ENCODE measurements at places on chromosomes 2 and 18. TPM values are rescaled to one million over a fixed set of nuclear protein-coding genes. Genes with fewer than 3 reads are reported as not detected.

The FBXO48 gene
- polyA plus RNA-seq: 0.78 TPM

The ONECUT2 gene
- polyA plus RNA-seq: 0.01 TPM

The AQP12A gene
- polyA plus RNA-seq: not detected

The DSG1 gene
- polyA plus RNA-seq: 0.07 TPM

The UGT1A4 gene
- not detected for polyA plus RNA-seq

The FAM110C gene
- polyA plus RNA-seq: 18.5 TPM

The CCDC141 gene
- polyA plus RNA-seq: 0.01 TPM

The LAMA1 gene
- polyA plus RNA-seq: 24.9 TPM

The C2orf81 gene
- 1.9 TPM for polyA plus RNA-seq

The ASB18 gene
- polyA plus RNA-seq: not detected

The SKA1 gene
- 11.2 TPM for polyA plus RNA-seq

The KCNG2 gene
- polyA plus RNA-seq: not detected

The ABCG5 gene
- polyA plus RNA-seq: not detected

The CROCC2 gene
- polyA plus RNA-seq: not detected

The PDE6D gene
- 22.9 TPM for polyA plus RNA-seq

The GALNT14 gene
- polyA plus RNA-seq: 51.6 TPM

The DARS1 gene
- 61.4 TPM for polyA plus RNA-seq

The CD28 gene
- polyA plus RNA-seq: not detected

The LYPD6B gene
- 0.29 TPM for polyA plus RNA-seq

The NAT8 gene
- not detected for polyA plus RNA-seq

The REG3G gene
- polyA plus RNA-seq: not detected

The GAD1 gene
- polyA plus RNA-seq: 0.79 TPM

The C2orf42 gene
- polyA plus RNA-seq: 8.5 TPM

The IL18R1 gene
- 0.35 TPM for polyA plus RNA-seq

The NTSR2 gene
- polyA plus RNA-seq: not detected

The KATNAL2 gene
- 0.92 TPM for polyA plus RNA-seq

The SLC9A2 gene
- 0.44 TPM for polyA plus RNA-seq

The NOL4 gene
- polyA plus RNA-seq: not detected

The SULT1C3 gene
- polyA plus RNA-seq: not detected

The MARCHF4 gene
- polyA plus RNA-seq: 1.5 TPM

The ERICH2 gene
- polyA plus RNA-seq: 0.20 TPM

The SLC30A3 gene
- polyA plus RNA-seq: 0.09 TPM

The IL1RL2 gene
- polyA plus RNA-seq: 1.1 TPM

The DOK6 gene
- not detected for polyA plus RNA-seq

The NPAS2 gene
- 50.5 TPM for polyA plus RNA-seq

The TBR1 gene
- polyA plus RNA-seq: not detected

The MREG gene
- polyA plus RNA-seq: 14.1 TPM

The LRP2 gene
- under 0.01 TPM for polyA plus RNA-seq

The TYMS gene
- polyA plus RNA-seq: 85.9 TPM

The FOXI3 gene
- polyA plus RNA-seq: 0.78 TPM

The GAL3ST2 gene
- not detected for polyA plus RNA-seq
